Adrenal gland (tissue), 19 donors: ENCODE measurements at places on chromosomes 2 and 18. TPM values are rescaled to one million over a fixed set of nuclear protein-coding genes. Genes with fewer than 3 reads are reported as not detected.

The SERPINB7 gene
- total RNA-seq, result 0.11 TPM

The PCARE gene
- not detected for total RNA-seq

The ATP6V1C2 gene
- 1.4 TPM for total RNA-seq

The RIT2 gene
- 0.28 TPM for total RNA-seq

The B3GNT7 gene
- 52.2 TPM for total RNA-seq

The RTN4 gene
- total RNA-seq, result 342 TPM

The VWA3B gene
- total RNA-seq, result not detected

The CHRND gene
- total RNA-seq, result 0.11 TPM

The CD8B2 gene
- total RNA-seq, result not detected

- H3K4me3 ChIP-seq, result no peak overlapping the region
- no peak overlapping the region for H3K27ac ChIP-seq
- H3K4me1 ChIP-seq, result no peaks in the 10 kb centered on the region
- DNase-seq, result no peak
These were observed 72.6 kb downstream of the EMX1 start for GRCh38 chr2:72989770-72990556.

DNA sequence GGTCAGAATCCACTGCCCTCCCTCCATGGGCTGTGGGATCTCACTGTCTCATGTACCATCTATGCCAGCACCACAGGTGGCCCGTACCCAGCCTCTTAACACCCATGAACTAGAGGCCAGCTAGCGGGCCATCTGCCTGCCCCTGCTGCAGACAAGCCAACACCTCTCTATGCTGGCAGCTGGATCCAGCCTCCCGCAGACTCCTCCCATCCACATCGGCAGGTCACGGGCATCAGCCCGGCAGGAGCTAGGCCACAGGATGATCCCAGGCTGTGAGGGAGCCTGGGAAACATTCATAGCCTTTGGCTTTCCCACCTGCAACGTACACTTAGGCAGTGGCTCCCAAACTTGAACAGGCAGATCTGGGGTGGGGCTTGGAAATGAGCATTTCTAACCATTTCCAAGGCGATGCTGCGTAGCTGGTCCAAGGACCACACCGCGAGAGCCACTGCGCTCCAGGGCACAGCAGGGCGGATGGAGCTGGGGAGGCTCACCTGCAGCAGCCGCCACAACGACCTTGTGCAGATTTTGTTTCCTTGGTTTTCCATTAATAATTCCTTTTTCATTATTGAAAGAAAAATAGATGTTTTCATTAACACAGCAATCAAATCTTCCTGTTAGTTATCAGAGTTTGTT is 114.7 kb downstream of the KCNF1 start:
- no peak overlapping the region for H3K4me3 ChIP-seq
- no peak for DNase-seq
- H3K27ac ChIP-seq, result no peak overlapping the region

GRCh38 chr2:239052798-239053665 is 205.1 kb downstream of the TWIST2 start:
- H3K36me3 ChIP-seq, result peaks cover 37% of the 10 kb centered on the region
- no peaks in the 10 kb centered on the region for H3K4me1 ChIP-seq
- H3K27ac ChIP-seq, result no peak overlapping the region
- H3K27me3 ChIP-seq, result no peaks in the 10 kb centered on the region

DNA sequence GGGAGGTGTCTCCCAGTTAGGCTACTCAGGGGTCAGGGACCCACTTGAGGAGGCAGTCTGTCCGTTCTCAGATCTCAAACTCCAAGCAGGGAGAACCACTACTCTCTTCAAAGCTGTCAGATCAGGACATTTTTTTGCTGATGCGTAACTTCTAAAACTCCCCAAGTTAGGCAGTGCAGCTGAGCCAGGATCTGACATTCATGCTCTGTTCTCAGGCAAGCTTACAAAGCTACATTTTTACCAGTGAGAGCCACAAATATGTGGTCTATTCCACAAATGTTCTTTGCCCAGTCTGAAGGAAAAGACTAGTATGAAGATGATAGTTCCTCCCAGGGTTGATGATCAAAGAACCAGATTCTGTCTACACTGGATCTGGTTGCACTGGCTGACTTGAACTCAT is 184.1 kb downstream of the MTCL1 start:
- no peaks in the 10 kb centered on the region for H3K4me1 ChIP-seq
- H3K27ac ChIP-seq, result no peak overlapping the region
- no peaks in the 10 kb centered on the region for H3K27me3 ChIP-seq
- no peak for DNase-seq
- no peak overlapping the region for H3K4me3 ChIP-seq

GRCh38 chr2:117774716-117775115 is 39.8 kb upstream of the DDX18 start:
- H3K27me3 ChIP-seq, result no peaks in the 10 kb centered on the region
- no peak overlapping the region for H3K4me3 ChIP-seq
- DNase-seq, result no peak
- no peaks in the 10 kb centered on the region for H3K36me3 ChIP-seq
- no peaks in the 10 kb centered on the region for H3K4me1 ChIP-seq

DNA sequence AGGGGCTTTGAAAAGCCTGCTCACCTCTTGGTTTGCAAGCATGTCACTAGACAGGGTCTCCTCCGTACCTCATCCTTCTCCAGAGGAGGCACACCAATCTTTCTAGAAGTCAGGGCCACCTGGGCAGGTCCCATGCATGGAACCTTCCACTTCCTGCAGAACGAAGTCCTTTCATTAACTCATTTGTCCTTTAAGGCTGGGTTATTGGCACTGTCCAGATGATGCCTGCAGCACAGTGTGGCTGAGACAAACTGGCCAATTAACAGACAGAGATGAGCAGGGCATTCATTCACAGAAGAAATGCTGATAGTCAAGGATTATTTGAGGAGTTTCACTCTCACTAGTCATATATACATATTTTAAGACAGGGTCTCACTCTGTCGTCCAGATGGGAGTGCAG is 245.3 kb downstream of the TFCP2L1 start:
- no peak overlapping the region for H3K4me3 ChIP-seq
- H3K4me1 ChIP-seq, result no peaks in the 10 kb centered on the region

DNA sequence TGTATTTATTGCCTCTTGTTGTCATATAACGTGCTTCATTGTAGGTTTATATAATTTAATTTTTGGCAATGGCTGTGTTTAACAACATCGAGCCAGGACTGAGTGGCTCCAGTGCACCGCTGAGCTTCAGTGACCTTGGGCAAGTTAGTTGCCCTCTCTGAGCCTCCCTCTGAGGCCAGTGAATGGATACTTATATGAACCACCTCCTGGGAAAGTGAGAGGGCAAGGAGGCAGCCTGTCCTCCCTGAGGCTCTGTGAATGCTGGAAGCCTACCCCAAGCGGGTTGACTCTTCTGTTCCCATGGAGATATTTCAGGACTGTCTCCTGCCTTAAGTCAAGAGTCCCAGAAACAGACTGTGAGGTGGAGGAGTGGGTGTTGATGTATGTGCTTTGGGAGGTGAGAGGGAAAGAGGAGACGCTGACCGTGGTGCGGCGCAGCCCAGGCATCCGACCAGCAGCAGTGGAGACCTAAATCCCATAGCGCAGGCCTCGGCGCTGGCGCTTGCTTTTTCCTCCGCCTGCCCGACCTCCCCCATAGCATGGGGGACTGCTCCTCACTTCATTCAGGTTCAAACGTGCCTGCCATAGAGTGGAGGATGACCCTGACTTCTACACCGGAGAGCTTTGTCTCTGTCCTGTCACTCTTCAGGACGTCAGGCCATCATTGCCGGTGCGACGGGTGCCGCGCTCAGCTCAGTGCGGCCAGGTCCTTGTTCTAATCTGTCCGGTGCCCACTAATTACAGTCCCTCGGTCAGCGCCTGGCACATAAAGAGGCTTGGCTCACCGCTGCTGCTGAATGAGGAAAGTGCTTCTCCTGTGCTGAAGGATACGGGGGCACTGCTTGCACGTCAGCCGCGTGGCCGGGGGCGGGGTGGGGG is 167.3 kb upstream of the HS6ST1 start:
- no peaks in the 10 kb centered on the region for H3K36me3 ChIP-seq
- H3K27ac ChIP-seq, result no peak overlapping the region
- DNase-seq, result no peak
- no peak overlapping the region for H3K4me3 ChIP-seq

GRCh38 chr2:7795778-7796563 is 878.8 kb downstream of the RNF144A start:
- H3K4me3 ChIP-seq, result no peak overlapping the region
- no peaks in the 10 kb centered on the region for H3K36me3 ChIP-seq
- H3K4me1 ChIP-seq, result peaks cover 6% of the 10 kb centered on the region
- DNase-seq, result no peak
- H3K27ac ChIP-seq, result no peak overlapping the region

DNA sequence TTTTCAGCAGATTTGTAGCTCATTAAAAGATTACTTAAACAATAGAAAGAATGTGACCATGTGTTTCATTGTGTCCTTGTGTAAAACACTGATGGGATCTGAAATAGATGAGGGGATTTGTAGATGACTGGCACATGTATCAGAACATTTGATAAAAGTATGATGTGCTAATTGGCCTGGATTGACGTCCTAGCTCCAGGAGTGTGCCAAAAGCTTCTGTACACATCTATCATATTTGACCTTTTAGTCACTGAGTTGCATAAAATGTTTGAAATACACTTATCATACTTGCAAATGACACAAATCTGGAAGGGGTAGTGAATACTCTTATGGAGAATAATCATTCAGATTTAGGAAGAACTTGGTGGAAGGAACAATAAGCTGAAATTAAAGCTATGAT is 778.5 kb downstream of the ERBB4 start:
- no peaks in the 10 kb centered on the region for H3K36me3 ChIP-seq
- H3K4me1 ChIP-seq, result no peaks in the 10 kb centered on the region
- no peaks in the 10 kb centered on the region for H3K27me3 ChIP-seq
- no peak overlapping the region for H3K27ac ChIP-seq
- no peak overlapping the region for H3K4me3 ChIP-seq

DNA sequence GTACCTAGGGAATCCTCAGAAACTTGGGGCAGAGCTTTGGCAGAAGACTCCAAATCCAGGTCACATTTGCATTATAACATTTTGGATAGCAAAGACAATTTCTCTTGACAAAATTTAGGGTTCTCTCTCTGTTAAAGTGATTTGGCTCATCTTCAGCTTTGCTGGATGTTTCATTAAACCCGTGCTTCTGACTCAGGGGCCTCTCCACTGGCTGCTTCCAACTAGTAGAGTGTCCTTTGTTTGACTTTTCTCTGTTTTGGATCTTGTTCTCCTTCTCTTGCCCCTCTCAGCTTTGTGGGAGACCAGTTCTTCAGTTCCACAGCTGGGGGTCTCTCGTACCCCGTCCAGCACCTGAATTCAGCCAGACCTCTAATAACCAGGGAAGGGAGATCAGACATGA is 145.6 kb downstream of the PLCL1 start:
- H3K4me3 ChIP-seq, result no peak overlapping the region
- no peaks in the 10 kb centered on the region for H3K36me3 ChIP-seq
- H3K27me3 ChIP-seq, result no peaks in the 10 kb centered on the region
- DNase-seq, result no peak

DNA sequence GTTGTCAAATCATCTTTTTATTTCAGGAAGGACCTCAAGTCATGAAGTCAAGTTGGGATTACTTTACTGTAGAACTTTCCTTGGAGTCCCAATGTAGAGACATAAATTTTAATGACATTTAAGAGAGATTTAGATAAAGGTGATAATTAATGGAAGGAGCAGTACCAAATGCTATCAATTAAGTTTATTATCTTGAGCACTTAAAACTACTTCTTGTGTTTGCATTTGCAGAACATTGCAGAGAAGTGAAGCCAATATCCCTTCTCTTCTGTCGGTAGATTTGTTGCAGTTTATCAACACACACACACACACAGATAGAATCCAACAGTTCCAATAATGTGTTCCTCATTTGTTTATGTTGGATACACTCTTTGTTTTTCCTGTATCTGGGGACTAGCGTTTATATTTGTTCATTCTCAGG is 570.7 kb downstream of the EPHA4 start:
- no peak overlapping the region for H3K27ac ChIP-seq
- H3K27me3 ChIP-seq, result no peaks in the 10 kb centered on the region
- DNase-seq, result no peak
- H3K4me3 ChIP-seq, result no peak overlapping the region
- no peaks in the 10 kb centered on the region for H3K36me3 ChIP-seq
- H3K4me1 ChIP-seq, result no peaks in the 10 kb centered on the region
